Renal pelvis (tissue), 12 donors: ENCODE measurements at places on chromosomes 16 and 17. TPM values are rescaled to one million over a fixed set of nuclear protein-coding genes. Genes with fewer than 3 reads are reported as not detected.

- DNase-seq, result no peak
These were observed 714 bp downstream of the SPATA33 start for GRCh38 chr16:89658221-89658879.

DNA sequence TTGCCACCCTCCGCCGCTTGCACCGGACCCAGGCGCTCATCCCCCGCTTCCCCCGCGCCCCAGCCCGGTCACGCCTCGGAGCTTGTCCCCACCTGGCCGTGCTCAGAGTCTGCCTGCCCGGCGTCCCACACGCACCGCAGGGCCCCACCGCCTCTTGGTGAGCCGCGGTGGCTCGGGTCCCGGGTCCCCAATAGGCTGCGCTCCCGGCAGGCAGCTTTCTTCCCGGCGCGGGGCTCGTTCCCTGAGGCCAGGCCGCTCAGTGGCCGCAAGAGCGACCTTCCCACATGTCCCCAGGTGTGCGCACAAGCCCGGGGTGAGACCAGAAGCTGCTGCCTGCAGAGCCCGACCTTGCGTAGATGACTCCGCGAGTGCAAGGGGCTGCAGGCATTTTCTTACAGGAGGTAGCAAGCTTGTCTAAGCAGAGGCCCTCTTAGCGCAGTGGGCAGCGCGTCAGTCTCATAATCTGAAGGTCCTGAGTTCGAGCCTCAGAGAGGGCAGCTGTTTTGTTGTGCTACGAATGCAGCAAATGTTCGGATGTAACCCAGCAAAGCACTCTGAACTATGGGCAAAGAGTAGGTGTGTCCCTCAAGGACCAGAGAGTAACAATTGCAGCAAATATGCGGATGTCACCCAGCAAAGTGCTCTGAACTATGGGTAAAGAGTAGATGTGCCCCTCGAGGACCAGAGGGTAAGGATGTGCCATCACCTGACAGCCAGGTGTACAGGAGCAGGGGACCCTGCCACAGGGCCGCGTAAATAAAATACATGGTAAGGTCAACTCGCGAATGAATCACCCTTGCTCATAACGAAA, 15.6 kb downstream of the TLE7 start:
- peak; percentile 42 for DNase-seq

DNA sequence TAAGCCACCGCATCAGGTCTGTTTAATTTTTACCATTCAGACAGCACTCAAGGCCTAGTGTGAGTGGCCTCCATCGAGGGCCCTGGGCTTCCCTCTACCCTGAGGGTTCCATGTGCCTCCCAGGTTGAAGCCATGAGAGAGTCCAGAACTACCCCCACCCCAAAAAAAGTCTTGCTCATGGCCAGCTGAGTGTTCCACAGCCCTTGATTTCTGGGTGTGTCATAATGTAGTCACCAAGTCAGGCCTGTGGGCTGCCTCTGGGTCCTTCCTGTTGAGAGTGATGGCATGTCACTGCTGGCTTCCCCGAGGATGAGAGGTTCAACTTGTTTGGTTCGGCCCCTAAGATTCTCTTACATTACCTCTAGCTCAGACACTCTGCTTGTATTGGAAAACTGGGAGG, 100.6 kb downstream of the PITPNC1 start:
- no peak for DNase-seq

GRCh38 chr17:74768763-74769114, 7.4 kb downstream of the NAT9 start:
- no peak for DNase-seq

DNA sequence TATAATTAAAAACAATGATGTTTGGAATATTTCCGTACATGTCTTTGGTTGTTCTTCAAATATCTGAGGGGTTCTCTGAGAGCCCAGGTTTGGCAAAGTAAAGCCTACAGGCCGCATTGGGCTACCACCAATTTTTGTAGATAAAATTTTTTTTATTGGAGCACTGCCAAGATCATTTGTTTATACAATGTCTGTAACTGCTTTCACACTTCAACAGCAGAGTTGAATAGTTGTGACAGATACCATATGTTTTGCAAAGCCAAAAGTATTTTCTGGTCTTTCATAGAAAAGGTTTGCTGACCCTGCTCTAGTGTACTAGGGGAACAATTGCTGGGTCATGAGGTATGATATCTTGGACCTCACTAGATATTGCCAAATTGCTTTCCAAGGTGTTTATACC, 10.5 kb downstream of the PPM1D start:
- DNase-seq, result no peak

DNA sequence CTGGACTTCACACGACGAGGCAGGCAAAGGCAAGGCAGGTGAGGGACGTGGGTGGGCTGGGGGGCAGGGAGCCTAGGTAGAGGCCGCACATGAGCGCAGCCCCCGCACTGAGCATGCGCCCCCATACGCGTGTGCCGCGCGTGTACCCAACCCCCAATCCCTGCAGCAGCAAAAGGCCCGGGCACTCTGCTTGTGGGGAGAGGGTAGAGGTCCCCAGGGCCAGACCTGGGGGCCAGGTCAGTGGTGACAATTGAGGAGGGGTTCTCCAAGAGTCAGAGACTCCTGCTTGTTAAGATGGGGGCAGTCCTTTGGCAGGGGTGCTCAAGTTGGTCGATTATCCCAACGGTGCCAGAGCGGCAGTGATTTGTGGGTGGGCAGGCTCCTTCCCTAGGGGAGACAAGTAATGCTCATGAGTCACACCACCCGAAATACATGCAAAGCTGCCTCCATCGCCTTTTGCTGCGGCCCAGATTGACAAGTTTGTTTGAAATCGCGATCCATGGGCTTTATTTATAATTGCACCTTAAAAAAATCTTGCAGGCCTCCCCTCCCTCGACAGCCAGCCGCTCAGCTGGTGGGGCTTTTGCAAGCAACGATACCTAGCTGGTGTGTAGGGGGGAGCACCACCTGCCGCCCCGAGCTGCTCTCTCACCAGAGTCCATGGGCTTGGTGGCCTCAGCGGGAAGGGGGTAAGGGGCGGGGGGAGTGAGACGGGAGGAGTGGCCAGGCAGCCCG, 1.1 kb upstream of the GIT1 start:
- DNase-seq, result no peak

DNA sequence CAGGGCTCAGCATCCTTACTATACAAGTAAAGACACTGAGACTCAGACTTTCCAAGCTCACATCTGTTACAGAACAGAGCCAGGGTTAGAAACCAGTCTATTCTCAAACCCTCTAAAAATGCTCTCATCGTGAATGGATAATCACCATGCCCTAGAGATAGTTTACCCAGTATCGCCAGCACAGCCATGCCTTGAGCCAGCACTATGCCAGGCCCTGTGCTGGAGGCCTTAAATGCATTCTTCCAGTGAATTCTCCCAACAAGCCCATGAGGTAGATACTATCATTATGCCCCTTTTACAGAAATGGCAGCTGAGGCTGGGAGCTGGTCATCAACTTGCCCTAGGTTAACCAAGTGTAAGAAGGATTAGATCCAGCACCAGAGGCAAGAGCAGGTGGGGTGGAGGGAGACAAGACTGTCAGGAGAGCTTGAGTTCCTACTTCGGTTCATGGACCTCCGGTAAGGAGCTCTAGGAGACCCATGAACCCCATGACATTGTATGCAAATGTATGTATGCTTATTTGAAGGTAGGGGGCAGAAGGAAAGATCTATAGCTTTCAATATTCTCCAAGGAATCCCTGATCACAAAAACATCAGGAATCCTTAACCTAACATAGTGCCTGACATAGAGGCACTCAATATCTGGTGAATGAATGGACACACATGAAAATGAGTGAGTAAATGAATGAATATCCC, 5.2 kb downstream of the KRT14 start:
- DNase-seq, result no peak

Gene CSH1
- polyA plus RNA-seq, result not detected

Gene GPRC5C
- polyA plus RNA-seq, result 151 TPM

Gene DPEP2
- polyA plus RNA-seq, result 1.6 TPM

Gene MT1B
- not detected for polyA plus RNA-seq

Gene NPIPB9
- 1.4 TPM for polyA plus RNA-seq
